Caudate nucleus (tissue), 63 donors: ENCODE measurements at places on chromosomes 2 and 18.

DNA sequence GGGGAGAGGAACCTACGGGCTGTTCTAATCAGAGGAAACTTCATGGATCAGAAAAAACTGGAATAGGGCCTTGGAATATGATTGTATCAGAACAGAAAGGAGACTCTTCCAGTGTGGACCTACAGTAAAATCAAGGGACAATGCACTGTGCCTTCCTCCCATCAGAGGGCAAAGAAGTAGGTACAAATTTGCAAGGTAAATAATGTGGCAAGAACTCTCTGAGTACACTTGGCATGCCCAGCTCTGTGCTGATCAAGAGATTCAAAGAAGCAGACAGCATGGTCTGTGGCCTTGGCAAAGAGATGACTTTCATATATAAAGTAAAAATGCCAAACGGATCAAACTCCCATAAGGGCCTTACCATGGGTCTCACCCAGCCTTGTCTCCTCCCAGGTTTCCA, 242.6 kb upstream of the OSR1 start:
- DNase-seq: no peak

- DNase-seq: no peak
Measured at GRCh38 chr2:1808981-1809422, 64.7 kb upstream of the PXDN start.

- DNase-seq: no peak
Measured at GRCh38 chr2:11942178-11942569, 195.7 kb downstream of the LPIN1 start.

DNA sequence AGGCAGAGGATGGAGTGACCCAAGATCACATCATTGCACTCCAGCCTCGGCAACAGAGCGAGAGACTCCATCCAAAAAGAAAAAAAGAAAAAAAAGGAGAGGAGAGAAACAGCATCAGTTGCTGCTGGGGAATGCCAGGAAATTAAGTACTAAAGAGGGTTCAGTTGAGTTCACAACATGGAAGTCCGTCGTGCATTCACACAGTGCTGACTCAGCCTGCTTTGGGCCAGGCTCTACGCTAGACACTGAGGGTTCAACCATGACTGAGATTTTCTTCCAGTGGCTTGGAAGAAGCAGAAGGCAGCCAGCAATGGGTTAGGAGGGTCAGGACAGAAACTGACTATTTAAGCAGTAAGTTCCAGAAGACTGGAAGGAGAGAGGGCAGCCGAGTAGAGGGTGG, 108.8 kb downstream of the FMNL2 start:
- DNase-seq: no peak

- no peak for DNase-seq
Measured at GRCh38 chr2:241865957-241866789, 3.4 kb upstream of the RTP5 start.

GRCh38 chr2:29195796-29196195, 80.6 kb downstream of the CLIP4 start:
- no peak for DNase-seq

- no peak for DNase-seq
Measured at GRCh38 chr18:32040936-32041335, 22.3 kb downstream of the RNF125 start.
